Adipocyte (in vitro differentiated cells): ENCODE measurements at places on chromosomes 6 and 20.

GRCh38 chr20:59171986-59172385 is 8.4 kb downstream of the ZNF831 start:
- no peak for DNase-seq

DNA sequence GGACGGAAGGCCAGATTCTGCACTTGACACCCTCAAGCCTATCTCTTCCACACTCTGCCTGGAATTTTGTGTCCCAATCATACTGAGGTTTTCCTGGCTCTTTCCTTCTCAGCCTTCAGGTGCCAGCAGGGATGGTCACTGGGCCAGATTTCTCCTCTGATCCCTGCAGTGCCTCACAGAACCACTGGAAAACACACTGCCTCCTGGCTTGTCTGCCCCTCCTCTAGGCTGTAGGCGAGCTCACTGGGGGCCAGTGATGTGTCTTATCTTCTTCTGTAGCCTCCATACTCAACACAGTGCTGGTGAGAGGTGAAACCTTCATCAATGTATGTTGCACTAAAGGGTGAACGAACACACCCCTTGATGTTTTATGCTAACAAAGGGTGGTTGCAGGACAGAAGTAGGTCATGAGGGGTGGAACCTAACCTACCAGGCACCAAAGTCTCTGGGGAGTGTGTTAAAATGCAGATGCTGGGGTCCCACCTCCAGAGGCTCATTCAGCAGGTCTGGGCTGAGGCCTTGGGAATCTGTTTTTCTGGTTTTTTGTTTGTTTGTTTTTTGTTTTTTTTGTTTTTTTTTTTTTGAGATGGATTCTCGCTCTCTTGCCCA is 80.3 kb downstream of the CDH26 start:
- DNase-seq, result no peak

GRCh38 chr20:57465943-57466342 is 59.0 kb downstream of the CTCFL start:
- DNase-seq, result no peak

GRCh38 chr6:46606338-46606737 is 46.3 kb downstream of the CYP39A1 start:
- no peak for DNase-seq
